Central memory CD4-positive, alpha-beta T cell (primary cell): ENCODE measurements at places on chromosomes 7 and 10.

GRCh38 chr7:76359978-76360638 is 1.3 kb upstream of the YWHAG start:
- no peak for DNase-seq

GRCh38 chr10:81814842-81815241 is 60.2 kb upstream of the NRG3 start:
- DNase-seq: no peak

DNA sequence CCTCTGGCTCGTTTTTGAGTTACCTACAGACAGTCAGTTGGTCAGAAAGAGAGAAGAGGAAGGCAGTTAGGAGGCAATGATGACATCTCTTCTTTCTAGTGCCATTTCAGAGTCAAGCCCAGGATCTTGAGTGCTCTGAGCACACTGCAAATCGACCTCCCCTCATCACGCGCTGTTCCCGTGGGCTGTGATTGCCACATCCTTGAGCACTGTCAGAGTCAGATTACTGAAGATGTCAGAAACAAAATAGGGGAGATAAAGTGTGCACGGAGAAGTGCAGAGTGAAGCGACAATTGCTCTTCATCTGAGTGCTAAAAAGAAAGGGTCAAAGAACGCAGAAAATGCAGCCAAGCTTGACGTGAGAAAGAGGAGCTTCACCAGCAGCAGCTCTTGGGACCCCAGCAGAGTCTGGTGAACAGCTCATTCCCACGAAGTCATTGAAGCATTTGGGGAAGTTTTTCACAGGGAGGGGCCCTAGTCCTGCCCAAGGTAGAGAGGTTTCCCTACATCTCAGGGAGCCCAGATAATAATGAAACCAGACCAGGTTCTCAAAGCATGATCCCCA is 661.7 kb upstream of the AUTS2 start:
- DNase-seq: no peak

GRCh38 chr10:80964955-80965614 is 427.4 kb downstream of the SH2D4B start:
- DNase-seq: no peak

DNA sequence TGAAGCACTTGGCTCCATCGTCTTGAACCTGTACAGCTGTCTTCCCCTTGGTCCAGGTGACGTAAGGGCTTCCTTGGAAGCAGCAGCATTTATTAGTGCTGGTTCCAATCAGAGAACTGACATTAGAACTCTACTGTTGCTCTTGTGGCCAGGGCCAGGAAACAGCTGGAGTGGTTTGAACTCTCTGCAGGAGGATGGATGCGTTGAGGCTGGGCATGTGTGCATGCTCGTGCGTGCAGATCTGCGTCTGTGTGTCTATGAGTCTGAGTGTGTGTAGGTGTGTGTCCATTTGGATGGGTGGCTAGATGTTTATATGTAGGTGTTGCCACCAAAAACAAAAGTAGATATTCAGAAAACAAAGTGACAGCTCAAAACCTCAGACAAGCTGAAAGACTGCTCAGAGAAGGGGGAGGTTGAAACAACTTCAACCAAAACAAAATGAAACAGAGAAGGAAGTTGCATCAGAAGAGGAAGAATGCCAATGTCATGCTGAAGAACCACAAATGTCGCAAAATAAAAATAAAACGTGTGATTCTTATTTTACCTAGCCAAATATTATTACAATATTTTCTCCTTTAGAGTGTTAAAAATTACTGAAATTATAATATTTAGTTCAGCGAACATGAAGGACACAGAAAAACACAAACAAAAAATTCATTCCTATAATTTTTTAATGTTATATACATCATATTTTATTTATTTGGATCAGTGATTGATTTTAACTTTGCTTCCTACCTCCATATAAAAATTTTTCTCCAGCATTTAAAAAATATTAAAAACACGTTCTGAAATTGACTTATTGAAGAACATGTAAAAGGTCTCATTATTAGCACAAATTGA is 96.1 kb upstream of the MKLN1 start:
- DNase-seq: peak; percentile 85

DNA sequence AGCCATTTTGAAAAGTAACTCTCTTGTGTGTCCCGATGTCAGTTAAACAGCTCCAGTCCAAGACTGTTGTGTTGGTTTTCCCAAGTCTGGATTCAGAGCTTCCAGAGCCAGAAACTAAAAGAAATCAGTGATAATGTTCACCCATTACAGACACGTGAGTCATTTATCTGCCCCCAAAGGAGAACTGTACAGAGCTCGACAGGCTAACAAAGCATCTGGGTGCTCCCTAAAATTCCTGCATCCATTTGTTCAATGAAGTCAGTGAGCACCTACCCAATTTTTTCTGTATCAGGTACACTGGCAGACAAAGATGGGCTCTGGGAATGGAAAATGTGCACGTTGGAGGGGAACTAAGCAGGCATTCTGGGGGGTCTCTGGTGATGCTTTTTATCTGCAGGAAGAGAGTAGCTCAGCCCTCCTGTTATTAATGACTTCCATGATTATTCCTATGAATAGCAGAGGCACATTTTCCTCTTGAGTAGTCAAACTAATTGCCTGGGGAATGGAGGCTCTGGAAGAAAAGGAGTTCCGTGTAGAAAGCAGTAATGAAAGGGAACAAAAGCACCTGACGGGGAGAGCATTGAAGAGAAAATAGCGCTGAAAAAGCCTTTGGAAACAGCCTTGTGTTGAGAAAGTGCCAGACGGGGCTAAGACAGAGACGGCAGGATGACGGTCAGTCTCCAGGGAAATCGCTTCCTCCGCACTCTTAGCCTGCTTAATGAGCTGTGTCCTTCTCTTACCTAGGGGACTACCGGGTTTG is 75.3 kb downstream of the GAD2 start:
- no peak for DNase-seq

DNA sequence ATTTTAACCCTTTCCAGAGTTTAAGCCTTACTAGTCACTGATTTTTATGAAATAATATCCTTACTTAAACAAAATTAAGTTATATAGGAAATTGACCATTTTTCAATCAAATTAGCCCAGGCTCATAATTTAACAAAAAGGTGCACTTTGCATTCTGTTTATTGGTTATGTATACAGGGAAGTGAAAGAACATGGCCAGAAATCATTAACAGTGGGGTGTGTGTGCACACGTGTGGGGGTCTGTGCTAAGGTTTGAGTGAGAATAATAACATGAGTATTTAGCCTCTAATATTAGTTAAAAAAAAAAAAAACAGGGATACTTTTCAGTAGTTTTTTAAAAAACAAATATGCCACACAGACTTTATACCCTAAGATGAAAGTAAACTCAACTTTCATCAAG is 510.5 kb upstream of the PFKP start:
- DNase-seq: no peak

- no peak for DNase-seq
Measured at GRCh38 chr7:14954035-14954434, 51.5 kb upstream of the DGKB start.

- DNase-seq: no peak
Measured at GRCh38 chr7:113410796-113411195, 292.4 kb upstream of the SMIM30 start.

GRCh38 chr7:79272938-79273337 is 180.5 kb downstream of the MAGI2 start:
- no peak for DNase-seq

- no peak for DNase-seq
Measured at GRCh38 chr10:55782181-55782580, 578.9 kb downstream of the ZWINT start.

DNA sequence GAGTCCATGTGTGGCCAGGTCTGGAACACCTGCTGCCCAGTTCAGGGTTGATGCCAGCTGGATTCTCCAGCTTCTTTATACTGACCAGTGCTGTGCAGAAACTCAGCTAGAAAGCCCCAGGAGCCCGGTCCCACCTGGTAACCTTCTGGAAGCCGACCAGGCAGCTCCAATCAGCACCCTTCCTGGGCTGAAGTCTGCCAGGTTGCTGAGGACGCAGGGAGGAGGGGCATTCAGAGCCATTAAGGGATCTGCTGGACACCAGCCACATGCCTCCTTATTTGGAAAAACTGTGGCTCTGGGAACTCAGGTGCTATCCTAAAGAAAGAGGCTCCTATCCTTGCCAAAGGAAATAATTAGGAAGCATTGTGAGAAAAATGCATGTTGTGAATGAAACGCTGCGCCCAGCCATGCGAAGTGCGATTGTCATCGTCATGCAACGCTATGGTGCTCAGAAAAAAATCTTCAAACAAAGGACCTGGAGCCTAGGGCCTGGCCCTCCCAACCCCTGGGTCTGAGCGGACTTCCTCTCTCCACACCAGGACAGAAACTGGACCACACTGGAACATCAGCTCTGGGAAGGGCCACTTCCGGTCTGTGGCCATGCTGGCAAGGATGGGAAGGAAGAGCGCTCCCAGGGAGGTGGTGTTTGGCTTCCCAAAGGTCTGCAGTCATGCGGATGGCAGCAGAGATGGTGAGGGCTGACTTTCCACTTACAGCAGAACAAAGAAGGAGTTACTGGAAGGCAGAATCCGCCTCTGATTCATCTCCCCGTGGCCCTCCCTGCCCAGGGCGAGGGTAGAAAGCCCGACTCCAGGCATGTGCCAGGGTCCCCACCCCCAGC is 90.1 kb downstream of the FAM53B start:
- DNase-seq: no peak

- DNase-seq: no peak
Measured at GRCh38 chr7:67547183-67547907, 550.7 kb downstream of the TYW1 start.

- no peak for DNase-seq
Measured at GRCh38 chr7:108079648-108080591, 50.2 kb downstream of the LAMB4 start.

DNA sequence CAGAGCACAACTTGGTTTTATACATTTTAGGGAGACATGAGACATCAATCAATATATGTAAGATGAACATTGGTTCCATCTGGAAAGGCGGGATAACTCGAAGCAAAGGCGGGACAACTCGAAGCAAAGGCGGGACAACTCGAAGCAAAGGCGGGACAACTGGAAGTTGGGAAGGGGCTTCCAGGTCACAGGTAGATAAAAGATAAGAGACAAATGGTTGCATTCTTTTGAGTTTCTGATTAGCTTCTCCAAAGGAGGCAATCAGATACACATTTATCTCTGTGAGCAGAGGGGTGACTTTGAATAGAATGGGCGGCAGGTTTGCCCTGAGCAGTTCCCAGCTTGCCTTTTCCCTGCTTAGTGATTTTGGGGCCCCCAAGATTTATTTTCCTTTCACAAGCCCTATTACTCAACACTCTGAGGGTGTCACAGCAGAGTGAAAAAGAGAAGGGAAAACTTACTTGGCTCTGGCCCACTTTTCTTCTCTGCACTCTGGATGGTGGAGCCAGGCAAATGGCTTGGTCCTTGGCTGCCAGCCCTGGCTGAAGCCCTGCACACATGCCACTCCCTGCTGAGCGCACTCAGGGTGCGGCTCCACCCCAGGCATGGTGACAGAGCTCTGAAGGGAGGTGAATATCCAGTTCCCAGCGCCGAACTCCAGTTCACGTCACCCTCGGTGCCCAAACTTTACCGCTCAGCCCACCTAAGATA is 46.7 kb downstream of the PARD3 start:
- no peak for DNase-seq

DNA sequence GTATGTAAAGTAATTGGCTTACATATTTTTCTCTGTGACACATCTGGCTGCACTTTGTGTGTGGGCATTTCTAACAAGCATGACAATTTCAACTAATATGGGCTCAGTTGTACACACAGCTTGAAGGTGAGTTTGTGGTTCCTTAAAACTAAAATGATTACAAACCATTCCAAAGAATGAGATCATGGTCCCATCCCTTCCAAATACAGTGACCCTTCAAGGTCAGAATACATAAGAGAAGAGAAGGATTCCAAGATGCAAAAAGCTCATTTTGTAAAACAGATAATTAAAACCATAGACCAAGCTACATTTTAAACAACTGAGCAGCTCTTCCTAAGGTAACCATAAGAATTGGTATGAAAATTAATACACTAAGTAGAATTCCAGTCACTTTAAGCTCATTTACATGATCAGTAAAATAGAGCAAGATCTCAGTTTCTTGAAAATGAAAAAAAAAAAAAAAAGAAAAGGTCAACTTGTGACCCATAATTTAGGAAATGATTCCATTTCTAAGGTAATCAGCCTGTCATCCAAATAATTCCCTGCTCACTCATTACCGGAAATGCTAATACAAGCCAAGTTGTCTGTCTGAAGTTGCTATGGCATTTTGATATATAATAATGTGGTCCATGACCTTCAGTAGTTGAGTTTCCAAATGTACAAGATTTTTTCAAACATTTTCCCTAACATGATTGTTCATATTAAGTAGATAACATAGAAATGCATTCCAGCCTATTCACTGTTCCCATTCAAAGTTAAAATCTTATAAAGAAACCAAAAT is 688.5 kb downstream of the PARD3 start:
- no peak for DNase-seq

- DNase-seq: no peak
Measured at GRCh38 chr10:82968533-82968932, 1093.5 kb downstream of the NRG3 start.

- no peak for DNase-seq
Measured at GRCh38 chr10:86970162-86970981, 2.1 kb downstream of the ADIRF start.

- no peak for DNase-seq
Measured at GRCh38 chr7:130642383-130642782, 26.2 kb downstream of the COPG2 start.

DNA sequence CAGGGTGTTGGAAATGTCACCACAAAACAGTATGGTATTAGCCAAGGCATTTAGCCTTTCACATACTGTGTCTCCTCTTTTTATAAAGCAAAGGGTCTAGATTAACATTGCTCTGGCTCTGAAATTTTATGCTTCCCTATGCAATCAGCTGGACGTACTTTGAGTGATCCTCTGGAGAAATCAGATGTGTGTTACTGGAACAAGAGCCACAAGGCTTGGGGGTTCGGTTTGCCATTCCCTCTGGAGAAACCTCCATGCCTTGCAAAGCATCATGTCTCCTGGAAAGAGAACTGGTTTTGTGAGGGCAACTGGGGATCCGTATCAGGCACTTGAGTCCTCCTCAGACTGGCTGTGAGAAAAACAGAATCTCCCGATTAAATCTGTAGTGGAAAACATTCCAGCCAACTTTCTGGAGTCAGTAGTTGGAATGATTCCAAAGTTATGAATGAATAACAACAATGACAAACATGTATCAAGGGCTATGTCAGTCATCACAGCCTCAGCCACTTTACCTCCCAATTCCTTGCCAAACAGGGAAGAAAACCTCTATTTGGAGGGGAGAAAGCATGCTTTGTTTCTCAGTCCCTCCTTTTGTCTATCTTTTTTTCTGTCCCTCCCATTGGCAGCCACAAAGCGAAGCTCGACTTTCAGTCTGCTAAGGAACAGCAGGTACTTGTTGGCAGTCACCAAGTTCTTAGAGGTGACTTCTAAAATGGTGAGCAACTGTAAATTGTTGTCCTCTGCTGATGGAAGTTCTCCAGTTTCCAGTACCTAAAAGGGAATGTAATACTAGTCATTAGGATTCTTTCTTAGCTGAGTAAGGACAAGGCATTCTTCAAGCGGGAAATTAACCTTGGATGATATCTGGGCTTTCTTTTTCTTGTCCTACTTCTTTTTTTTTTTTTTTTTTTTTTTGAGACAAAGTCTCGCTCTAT is 864.8 kb upstream of the AUTS2 start:
- DNase-seq: no peak

GRCh38 chr10:70786799-70787415 is 1.7 kb upstream of the TBATA start:
- no peak for DNase-seq

- DNase-seq: peak; percentile 36
Measured at GRCh38 chr10:89163265-89163995, 43.7 kb downstream of the CH25H start.
